Stimulated activated CD4-positive, alpha-beta T cell treated with anti-CD3 and anti-CD28 coated beads, Interleukin-15, amount 100 ng/mL, for 1 hour (primary cell): ENCODE measurements at places on chromosomes 7 and 10.

DNA sequence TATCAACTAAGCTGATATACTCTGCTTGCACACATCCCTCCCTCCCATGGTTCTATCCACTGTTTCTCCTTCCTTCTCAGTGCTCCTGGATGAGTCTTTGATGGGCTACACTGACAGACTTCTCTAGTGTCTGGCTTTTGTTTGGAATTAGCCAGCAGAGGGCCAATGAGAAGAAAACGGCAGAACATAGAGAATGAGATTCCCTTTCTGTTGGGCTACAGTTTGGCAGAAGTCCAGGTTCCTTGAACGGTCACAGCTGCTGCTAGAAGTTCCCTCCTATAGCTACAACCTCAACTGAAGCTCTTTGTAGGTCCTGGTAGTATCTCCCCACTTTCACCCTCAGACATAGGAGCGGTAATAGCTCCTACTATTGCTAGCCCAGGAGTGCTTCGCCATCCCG lies 251.1 kb upstream of the LRRN3 start:
- no peak for DNase-seq

GRCh38 chr10:132586739-132587138 lies 49.2 kb downstream of the INPP5A start:
- no peak for DNase-seq

DNA sequence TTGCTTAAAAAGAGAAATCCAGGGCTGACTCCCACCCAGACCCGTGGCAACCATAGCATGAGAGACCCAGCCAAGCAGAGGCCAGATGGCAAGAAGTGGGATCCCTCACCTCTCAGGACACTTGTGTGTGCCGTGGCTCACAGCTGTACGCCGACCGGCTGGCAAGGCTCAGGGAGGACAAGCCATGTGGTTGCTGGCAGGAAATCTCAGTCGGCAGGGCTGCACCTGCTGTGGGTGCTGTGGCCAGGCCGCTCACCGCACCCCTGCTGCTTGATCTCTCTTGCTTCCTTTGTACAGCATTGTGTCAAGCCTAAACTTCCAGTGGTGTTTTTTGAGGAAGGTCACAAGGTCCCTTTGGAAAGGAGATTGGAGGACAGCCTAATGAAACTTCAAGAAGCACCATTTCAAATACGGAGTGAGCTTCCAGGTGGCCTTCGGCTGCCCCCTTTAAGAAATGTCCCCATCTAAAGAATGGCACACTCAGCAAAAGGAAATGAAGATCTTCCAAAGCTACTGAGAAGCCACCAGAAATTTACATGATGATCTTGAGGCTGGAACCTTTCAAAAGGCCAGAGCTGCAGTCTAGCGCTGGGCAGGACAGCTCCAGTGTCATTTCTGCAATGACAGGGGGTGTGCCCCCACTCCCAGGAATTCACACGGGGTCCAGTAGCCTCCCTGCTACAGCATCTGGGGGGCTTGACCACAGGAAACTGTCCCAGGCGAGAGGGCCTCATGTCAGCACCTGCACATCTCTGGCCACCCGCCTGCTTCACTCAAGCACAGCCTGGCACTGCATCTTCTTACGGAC lies 409.0 kb upstream of the MGMT start:
- DNase-seq, result no peak

GRCh38 chr7:2632733-2633537 lies 1.1 kb downstream of the TTYH3 start:
- peak; percentile 43 for DNase-seq

DNA sequence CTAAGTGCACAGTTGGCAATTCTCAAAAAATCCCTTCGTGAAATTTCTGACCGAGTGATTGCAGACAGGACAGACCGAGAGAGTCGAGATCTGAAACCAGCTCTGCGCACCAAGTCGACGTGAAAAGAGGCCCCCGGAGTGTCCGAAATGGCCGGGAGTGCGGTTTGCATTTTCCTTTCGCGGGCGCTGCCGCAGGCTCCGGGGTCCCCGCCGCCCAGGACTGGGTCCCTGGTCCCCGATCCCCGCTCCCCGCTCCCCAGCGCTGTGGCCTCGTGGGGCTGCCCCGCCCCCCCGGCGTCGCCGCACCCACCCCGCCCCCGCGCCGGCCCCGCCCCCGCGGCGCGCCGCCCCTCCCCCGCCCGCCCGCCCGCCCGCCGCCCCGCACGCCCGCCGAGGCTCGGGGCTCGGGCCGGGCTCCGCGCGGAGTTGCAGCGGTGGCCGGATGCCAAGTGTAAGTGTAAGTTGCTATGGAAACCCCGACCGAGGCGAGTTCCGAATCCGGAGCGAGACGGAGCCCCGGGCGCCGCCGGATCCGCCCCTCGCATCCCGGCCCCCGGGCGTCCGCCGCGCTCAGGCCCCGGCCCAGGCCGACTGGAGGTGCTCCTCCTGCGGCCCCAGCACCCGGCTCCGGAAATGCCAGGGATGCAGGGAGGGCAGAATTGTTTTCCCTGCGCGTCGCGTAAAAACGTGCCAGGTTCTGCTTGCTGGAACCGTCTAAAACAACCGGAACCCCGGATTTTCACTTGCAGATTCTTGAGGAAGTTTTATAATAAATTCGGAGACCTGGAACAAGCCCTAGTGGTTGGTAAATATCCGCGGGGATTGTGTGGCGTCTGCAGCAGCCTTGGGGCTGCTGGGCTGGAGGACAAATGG lies 4.6 kb downstream of the BMI1 start:
- DNase-seq, result peak; percentile 46

- DNase-seq, result no peak
These were observed 40.5 kb downstream of the PRSS2 start for GRCh38 chr7:142811154-142811737.

GRCh38 chr10:20247454-20247853 lies 431.2 kb downstream of the PLXDC2 start:
- DNase-seq, result no peak

DNA sequence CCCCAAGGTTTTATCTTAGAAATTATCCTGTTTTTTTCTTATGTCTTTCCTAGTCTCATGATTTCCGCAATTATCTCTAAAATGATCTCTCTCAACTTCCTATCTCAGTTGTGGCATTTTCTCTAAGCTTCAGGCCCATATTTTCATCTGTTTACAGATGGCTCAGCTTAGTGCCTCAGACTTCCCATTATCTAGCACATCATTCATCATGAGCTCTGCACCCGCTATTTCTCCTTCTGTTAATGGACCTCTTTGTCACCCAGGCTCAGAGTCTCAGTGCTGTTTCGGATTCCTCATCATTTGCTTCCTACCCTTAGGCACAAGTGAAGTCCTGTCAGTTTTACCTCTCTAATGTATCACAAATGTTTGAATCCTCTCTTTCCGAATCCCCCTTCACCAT lies 84.1 kb downstream of the BMPR1A start:
- no peak for DNase-seq

DNA sequence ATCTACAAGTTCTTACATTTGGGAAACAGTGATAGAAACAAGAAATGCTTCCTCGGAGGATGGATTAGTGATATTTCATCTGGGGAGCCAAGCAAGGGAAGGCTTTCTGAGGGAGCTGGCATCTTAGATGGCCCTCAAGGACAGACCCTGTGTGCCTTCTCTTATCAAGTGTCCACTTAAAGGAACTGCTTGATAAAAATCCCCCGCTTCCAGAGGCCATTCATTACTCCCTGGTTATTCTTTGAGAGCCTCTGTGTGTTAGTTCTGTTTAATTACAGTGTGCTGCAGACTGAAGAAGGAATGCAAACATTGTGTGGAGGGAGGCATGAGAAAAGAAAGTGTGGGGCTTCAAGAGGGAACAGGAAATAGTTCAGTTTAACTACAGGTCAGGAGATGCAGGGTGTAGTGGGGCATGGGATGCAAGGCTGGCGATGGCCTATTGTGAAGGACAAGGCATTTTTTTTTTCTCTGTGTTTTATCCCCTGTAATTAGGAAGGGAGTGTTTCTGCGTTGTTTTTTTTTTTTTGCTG lies 145.4 kb downstream of the SNX10 start:
- DNase-seq, result no peak

DNA sequence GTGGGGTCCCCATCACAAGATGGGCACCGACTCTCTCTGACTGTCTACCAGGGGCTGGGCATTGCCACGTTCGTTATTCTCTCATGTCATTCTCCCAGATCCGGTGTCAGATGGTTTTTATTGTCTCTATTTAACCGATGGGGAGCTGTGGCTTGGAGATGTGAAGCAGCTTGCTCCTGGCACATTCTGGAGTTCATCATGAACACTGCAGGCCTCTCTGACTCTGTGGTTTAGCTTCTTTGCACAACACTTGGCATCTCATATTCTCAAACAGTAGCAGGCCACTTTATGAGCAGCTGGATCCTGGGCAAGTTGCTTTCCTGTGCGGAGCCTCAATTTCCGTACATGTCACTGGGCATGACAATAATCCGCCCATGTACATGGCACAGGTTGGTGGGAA lies 119.9 kb downstream of the LRRC18 start:
- no peak for DNase-seq

GRCh38 chr10:129771024-129771423 lies 193.1 kb downstream of the EBF3 start:
- DNase-seq, result no peak

DNA sequence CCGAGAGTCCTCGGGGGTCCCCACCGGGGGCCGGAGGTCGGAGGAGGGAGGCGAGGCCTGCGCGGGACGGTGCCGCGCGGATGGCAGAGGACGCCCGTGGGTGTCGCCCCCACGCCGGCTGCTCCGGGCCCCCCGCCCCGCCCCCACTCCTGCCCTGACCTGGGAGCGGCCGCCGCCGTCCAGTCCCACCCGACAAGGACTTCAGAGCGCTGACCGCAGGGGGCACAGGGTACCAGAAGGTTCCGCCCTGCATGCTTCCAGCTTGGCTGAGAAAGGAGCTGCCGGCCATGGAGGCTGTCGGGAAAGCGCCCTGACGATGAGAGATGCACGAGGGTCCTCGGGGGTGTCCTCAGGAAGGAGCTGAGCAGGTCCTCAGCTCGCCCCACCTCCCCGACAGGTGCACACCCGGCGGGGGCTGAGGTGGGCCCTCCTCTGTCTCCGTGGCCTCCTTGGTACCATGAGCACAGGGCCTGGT lies 57.0 kb upstream of the DNAJB6 start:
- no peak for DNase-seq

- DNase-seq, result no peak
These were observed 27.0 kb downstream of the CDK6 start for GRCh38 chr7:92809397-92809759.

- no peak for DNase-seq
These were observed 432.2 kb downstream of the DPP6 start for GRCh38 chr7:154484406-154484805.

DNA sequence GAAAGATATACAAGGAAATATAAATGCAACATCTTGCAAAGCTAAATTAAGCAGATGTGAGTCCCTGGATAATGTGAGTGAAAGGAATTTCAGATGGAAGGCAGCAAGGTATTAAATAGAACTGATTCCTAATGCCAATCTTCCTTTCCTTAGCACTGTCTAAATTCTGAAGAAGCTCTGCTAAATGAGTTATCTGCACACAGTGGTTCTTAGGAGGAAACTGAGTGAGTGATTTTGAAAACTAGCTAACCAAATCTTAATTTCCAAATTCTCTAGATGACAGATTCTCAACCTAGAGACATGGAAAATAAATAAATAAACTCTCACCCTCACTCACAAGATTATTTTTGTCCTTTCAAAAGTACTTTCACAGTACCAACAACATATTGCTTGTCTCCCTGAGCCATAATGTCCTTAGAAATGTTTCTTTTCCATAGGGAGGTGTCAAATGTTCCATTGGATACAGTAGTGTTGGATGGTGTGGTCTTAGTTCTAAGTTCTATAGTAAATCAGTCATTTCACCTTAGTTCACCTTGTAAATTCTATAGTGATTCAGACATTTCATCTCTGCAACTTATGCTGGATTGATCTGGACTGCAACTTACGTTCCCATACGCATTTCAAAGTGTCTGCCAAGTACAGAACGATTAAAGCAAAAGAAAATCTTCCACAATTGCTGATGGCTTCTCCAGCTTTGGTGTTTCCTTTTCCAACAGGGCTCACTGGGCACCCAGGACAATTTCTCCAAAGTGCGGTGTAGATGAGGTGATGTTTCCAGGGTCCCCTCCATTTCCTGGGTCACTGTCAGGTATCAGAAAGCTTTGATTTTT lies 145.4 kb upstream of the FAM171A1 start:
- no peak for DNase-seq

DNA sequence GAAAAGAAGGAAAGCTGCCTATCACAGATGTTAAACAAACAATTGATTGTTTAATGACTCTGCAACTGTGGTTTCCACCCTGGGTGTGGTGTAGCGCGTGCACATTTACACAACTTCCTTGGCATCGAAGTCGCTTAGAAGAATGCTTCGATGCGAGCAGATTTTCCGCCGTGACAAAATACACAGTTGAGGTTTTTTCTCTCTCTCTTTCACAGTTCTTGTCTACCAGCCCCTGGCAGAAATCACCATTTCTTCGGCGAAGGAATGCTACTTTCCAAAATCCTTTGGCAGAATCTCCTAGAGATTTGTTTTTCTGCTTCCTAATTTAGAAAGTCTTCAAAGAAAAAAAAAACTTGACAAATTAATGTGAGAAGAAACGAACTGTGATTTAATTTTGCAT lies 70.7 kb upstream of the C1QL3 start:
- no peak for DNase-seq

- no peak for DNase-seq
These were observed 36.8 kb downstream of the COL28A1 start for GRCh38 chr7:7498856-7499255.

DNA sequence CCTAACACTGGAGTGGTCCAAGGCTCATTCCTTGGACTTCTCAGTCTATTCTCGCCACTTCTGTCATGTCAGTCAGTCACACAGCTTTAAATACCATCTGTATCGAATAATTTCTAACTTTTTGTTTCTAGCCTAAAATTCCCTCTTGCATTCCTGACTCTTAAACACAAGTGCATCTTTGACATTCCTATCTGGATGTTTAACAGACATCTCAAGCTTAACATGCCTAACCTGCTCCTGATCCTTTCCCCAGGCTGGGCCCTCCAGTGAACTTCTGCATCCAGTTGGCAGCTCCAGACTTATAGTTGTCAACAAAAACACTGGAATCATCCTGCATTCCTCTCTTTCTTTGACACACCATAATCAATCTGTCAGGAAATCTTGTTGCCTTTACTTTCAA lies 4.5 kb upstream of the ABCB4 start:
- no peak for DNase-seq

- DNase-seq, result no peak
These were observed 473.4 kb downstream of the PTPRN2 start for GRCh38 chr7:158114056-158114850.

DNA sequence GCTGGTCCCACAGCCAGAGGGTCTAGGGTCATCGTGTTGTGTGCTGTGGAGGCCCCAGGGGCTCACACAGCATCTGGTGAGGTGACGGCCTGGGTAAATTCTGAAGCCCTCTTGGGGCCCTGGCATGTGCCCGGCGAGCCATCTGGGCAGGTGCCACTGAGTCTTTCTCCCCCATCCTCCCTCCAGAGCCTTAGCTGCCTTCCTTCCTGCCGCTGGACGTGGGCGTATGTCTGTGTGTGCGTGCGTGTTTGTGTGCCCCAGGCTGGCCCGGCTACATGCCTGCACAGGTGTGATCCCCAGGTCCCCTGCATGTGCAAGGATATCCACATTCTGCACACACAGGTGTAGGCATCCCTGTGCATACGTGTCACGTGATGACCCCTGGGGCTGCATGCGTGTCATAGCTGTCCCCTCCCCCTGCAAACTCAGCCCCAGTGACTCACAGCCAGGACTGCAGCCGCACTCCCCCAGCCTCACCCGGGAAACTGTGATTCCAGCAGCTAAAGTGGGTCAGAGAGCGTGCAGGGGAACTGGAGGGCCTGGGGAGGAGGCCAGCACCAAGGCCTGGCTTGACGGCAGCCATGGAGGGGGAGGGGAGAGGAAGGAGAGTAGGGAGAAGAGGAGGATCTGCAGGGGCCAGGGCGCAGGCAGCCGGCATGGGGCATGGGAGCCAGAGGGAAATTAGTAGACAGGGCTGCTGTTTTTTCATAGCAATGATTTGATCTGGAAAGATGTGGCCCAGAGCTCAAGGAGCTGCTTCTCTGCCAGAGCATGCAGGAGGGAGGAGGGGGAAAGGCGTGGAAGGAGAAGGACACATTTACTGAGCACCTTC lies 46.4 kb downstream of the ELFN1 start:
- no peak for DNase-seq
